ENCODE measurements at places on chromosomes 2 and 18.

DNA sequence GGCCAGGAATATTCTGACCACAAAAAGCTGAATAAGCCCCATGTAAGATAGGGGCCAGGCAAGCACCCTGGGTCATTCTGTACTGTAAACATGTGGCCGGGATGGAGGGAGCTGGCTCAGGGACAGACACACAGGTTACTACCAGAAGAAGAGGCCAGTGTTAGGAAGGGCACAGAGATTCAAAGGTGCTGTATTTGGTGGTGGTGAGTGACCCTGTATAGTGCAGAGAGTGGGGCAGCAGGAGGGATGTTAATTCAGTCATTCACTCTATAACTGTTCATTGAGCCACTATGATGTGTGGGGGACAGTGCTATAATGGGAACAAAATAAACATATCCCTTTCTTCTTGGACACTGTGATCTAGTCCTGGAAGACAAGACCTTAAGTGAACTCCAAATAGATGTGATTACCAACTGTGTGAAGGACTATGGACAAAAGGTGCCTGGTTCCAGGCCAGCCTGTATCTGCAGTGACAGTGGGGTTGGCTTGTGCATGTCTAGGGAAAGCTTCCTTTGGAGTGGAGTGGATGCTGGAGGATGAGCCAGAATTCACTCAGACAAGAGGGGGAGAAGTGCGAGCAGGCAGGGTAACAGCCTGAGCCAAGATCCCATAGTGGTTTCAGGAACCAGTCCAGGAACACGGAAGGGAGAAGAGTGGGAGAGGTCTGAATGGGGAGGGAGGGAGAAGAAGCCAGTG, 8.3 kb downstream of the MOCOS start:
- DNase-seq, result no peak

DNA sequence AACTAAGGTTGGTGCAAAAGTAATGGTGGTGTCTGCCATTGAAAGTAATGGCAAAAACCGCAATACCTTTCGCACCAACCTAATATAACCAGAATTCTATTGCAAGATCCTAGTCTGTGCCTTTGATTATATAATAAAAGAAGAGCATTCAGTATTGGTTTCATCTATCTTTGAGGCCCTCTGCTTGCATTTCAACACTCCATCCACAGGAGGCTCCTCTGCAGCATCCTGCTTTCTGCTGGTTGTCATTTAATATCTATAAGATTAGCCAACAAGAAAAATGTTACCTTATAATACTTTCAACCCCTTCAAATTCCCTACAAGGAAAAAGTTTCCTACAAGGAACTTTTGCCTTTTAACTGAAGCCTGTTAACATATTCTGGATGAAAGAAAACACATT, 139.2 kb downstream of the CDCA7 start:
- DNase-seq, result no peak

DNA sequence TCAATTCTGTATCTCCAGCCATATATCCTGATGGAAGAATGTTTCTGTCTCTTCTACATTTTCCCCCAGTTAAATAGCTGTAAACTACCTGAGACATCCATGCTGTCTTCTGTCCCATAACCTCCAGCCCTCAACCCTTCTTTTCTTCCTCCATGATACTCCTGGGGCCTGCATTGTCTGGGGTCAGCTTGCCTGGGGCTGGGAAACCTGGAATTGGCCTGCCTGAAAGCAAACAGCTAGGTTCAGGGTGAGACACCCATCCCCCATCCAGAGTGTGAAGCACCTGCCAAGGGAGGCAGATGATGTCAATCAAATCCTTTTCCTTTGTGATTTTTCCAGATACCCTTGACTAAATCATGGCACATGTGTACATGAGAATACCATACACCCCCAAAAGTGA, 313.7 kb upstream of the MGAT5 start:
- DNase-seq, result no peak

- DNase-seq, result peak; percentile 38
Measured at GRCh38 chr2:129812071-129812470, 167.4 kb upstream of the RAB6C start.

DNA sequence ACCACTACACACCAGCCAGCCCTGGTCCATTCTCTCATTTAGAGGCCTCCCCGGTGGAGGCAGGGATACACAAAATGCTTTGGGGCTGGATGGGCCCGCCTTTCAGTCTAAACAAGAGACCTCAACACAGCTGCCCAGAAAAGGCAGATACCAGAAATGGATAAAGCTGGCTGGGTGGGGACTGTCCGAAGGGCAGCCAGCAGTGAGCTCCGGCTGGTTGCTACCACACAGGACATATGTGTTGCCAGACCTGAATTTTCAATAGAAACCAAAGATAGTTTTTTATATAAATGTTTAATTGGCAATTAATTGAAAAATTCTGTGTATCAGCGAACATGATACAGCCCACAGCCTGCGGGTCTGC, 1.4 kb downstream of the GPBAR1 start:
- no peak for DNase-seq
